T1000 (cell line): ENCODE measurements at places on chromosomes 1 and 21.

DNA sequence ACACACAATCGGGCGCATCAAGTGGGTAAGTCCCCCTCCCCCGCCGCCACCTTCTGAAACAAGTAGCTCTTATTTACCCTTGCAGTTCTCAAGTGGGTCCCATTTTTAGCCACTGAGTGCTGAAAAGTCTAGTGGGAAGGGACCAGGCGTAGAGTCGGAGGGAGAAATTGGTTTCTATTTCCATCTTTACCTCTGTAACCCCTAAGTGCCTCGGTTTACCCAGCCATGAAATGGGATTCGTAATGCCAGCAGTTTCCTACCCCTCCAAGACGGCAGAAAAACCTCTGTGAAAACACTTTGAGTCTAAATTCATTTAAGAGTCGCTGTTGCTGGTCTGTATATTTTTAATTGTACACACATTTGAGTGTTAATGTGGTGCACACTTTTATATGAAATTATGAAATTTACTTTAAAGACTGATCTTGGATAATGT lies 928 bp downstream of the TLCD4 start:
- DNase-seq = no peak

- no peak for DNase-seq
Observed at GRCh38 chr1:243475966-243476365, 220.1 kb downstream of the SDCCAG8 start.

DNA sequence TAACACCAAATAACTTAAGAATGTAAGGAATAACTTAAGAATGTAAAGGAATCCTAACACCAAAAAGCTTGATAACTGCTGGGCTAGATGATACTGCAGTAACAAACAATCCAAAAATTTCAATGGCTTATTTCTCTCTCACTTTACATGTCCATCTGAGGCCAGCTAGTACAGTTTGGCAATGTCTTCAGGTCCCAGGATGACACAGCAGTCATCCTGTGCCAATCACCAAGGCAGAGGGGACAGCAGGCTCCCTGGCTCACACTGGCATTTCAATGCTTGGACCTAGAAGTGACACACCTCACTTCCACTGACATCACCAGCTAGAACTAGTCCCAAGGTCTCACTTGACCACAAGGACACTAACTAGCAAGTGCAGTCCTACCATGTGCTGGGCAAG lies 15.3 kb downstream of the DNAJC11 start:
- DNase-seq = no peak

DNA sequence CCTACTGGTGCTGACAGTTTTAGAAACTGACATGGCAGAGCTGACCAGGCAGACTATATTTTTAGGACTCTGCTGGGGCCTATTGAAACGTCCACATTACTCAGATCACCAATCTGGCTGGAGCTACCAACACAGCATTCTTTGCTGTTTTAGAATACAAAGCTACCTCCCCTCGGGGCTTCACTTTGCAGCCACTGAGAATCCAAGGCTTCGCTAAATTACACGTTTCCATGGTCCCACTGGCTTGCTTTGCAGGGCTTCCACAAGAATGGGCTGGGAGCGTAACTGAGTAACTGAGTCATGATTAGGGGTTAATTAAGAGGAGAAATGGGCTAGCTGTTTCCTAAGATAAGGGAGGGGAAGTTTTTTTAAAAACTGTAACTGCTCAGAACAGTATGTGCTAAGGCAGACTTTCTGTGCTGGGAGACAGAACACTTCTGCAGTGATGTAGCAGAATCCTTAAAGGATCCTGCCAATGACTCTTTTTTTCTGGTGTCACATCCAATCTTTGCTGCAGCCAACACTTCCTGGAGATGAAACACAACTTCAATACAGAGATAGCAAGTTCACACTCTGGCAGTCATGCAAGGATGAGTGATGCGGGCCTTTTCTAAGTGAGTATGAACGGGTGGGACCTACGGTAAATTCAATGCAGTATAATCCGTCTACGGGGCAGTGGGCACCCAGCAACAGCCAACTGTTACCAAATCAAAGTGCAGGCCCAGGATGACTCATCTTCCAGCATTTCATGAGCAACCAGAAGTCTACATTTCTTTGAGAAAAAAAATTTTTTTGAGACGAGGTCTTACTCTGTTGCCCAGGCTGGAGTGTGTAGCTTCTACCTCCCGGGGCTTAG lies 21.5 kb downstream of the NDUFS5 start:
- DNase-seq = peak; percentile 33

DNA sequence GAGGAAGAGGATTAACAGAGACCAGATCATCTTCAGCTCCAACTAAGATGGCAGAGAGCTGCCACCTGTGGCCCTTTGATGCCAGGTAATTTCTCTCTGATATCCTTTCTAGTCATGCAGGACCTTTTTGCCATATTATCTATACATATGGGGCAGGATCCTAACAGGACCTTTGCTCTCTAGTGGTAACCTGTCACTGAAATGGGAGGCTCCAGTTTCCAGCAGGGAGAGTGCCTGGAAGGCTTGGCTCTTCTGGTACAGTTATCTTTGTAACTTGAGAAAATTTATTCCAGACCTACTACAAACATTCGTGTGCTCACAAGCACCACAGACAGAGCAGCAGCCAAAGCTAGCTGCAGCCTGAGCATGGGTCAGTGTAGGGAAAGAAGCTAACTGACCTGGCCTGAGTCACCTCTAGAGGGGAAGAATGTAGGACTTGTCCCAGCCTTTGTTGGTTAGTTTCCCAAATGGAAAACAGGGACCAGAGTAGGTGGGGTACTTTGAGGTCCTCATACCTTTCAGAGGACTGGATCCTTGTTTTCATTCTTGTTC lies 86.5 kb upstream of the MACF1 start:
- no peak for DNase-seq

- DNase-seq = peak; percentile 52
Observed at GRCh38 chr1:78003882-78004718, 639 bp upstream of the DNAJB4 start.

GRCh38 chr1:91952187-91952586 lies 3.0 kb downstream of the BRDT start:
- DNase-seq = no peak

DNA sequence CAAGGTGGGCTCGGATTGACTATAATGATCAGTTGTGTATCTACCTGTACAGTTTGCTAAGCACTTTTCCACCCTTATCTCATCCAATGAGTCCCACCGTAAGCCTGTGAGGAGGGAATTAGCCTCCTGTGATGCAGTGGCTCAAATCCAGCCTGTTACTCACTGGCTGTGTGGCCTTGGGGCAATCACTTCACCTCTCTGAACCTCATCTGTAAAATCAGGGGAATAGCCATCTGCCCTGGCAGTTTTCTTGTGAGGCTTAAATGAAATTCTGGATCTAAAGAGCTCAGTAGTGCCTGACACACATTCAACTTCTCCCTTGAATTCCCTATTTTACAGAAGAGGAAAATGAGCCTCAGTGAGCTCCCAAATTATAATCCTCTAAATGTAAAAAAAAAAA lies 7.4 kb upstream of the EXTL1 start:
- no peak for DNase-seq

GRCh38 chr1:63981408-63981773 lies 207.6 kb downstream of the ROR1 start:
- DNase-seq = no peak

DNA sequence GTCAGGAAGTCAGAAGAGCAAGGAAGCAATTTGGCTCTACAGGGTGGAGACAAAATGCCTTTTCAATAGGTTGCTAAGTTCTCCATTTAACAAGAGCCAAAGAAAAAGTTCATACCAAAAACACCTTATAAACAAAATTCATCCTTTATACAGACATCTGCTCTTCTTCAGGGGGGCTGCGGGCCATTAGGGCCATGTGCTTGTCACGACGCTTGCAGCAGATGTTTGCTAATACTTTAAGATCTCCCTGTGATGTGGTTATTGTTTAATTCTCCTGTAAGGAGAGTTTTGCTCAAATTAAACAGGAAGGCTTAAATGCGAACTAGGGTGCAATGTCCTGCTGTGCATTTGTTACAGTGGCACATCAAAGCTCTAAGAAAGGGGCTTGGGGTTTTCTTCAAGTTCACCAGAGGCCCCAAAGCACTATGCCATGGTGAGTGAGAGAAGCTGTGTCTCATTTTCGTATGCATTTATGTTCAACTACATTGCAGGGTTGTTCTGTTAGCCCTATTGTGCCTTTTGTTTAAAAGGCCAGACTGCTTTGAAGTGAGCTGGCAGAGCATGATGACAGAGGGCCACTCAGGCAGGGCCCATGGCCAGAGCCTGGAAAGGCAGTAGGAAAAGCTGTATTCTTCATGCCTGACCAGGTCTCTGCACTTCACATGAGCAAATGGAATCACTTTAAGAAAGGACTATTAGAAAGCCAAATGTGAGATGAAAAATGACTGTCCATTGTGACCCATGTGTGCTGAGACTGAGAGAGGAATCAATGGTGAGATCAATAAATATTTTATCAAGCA lies 24.8 kb upstream of the NTPCR start:
- DNase-seq = no peak

- no peak for DNase-seq
Observed at GRCh38 chr1:11807133-11807532, 1.1 kb downstream of the CLCN6 start.

DNA sequence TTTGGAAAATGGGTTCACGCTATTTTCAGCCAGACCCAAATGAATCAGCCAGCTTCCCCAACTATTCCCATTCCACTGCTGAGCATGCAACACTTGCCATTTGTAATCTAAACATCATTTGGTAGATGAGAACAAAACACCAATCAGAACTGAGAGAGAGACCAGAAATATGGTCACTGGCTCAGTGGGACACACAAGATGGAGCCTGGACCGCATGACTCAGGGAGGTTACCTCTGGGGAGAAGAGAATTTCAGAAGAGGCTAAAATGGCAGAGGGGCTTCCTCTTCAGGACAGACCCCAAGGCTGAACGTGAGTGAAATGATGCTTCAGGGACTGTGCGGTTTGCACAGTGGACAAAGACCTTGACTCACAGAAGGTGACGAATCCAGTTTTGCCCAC lies 126.6 kb downstream of the URB2 start:
- no peak for DNase-seq

DNA sequence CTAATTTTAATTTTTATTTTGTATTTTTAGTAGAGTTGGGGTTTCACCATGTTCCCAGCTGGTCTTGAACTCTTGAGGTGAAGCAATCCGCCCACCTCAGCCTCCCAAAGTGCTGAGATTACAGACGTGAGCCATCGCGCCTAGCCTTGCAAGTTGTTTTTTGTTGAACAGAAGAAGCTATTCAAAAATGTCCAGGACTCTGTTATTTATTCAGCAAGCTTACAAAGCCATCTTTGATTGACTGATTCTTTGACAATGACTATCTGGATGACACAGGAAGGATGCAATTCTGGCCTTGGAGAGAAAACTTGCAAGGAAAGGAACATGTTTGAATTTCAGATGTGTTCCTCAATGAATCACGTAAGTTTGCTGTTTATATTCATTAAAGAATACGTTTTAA lies 63.5 kb downstream of the MAP3K7CL start:
- DNase-seq = no peak

GRCh38 chr1:39046613-39047210 lies 20.6 kb downstream of the NDUFS5 start:
- no peak for DNase-seq

- no peak for DNase-seq
Observed at GRCh38 chr21:30714456-30714855, 4.1 kb downstream of the KRTAP21-3 start.
